Adrenal gland (tissue), 19 donors: ENCODE measurements at places on chromosomes 6 and 20. TPM values are rescaled to one million over a fixed set of nuclear protein-coding genes. Genes with fewer than 3 reads are reported as not detected.

PRRT1 gene
- polyA plus RNA-seq, result 26.0 TPM

PFDN6 gene
- 830 TPM for polyA plus RNA-seq

- no peak for DNase-seq
Measured at GRCh38 chr6:166306378-166307081, 1.7 kb downstream of the PRR18 start.

DNA sequence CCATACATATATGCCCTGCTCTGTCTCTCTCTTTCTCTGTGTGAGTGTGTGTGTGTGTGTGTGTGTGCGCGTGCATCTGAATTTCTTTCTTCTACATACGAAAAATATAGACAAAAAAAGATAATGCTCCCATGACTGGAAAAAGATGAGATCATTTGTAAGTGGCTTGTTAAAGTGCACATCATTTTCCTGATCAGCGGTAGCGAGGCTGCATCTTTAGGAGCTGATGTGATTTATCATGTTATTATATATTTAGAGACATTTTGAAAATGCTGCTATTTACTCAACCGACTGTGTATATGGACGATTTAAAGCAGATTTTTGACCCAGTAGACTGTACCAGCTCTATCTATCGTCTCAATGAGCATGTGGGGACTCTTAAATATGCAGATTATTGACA lies 265.3 kb downstream of the TSHZ2 start:
- DNase-seq, result no peak
